Thoracic aorta (tissue), 2 donors: ENCODE measurements at places on chromosomes 12 and 14. TPM values are rescaled to one million over a fixed set of nuclear protein-coding genes. Genes with fewer than 3 reads are reported as not detected.

KSR2 gene
- 0.07 TPM for total RNA-seq

GYS2 gene
- total RNA-seq = not detected

DPY19L2 gene
- 13.5 TPM for total RNA-seq

COCH gene
- 1.5 TPM for total RNA-seq

HHIPL1 gene
- 10.0 TPM for total RNA-seq
